Bronchial epithelial cell (primary cell): ENCODE measurements at places on chromosomes 6 and 20.
A peak's percentile ranks its signal among the peaks of the same experiment; 100 is the strongest.

- peak; percentile 3 for DNase-seq
Measured at GRCh38 chr6:24910961-24911725, 24.6 kb downstream of the RIPOR2 start.

- no peak for DNase-seq
Measured at GRCh38 chr20:10094566-10095173, 59.9 kb downstream of the ANKEF1 start.

GRCh38 chr6:52310932-52311331, 26.4 kb upstream of the MCM3 start:
- no peak for DNase-seq

- DNase-seq = peak; percentile 85
Measured at GRCh38 chr6:21885532-21886114, 292.1 kb downstream of the SOX4 start.

DNA sequence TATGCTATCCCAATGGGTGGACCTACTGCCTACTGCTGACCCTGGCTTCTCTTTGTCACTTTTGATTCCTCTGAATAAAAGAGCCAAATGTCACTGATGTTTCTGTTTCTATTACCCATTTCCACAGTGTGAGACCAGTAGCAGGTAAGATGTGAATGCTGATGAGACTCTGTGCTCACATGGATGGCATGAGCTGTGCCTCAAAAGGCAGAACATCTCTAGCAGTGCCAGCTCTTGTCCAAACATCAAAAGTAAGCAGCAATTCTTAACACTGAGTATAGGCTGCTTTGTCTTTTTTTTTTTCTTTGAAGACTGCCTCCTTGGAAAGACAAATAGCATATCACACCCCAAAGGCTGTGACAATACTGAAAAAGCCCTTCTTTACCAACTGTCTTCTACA, 459.2 kb upstream of the RUNX2 start:
- no peak for DNase-seq
